Suppressor macrophage (primary cell): ENCODE measurements at places on chromosomes 2 and 18.

- no peak for DNase-seq
These were observed 4.3 kb downstream of the PMAIP1 start for GRCh38 chr18:59904011-59904601.

DNA sequence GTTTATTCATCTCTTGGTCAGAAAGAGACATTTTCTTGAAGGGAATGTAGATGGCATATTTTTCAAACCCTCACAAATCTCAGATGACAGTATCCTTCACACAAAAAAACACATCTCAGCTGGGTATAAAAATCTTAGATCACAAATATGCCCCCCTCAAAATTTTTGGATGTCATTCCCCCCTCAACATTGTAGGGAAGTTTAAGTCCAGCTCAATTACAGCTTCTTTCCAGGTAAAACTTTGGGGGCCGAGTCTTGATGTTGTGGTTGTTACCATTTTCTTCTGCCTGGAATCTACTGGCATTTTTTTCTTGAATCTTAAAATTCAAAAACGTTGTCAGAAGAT, 46.1 kb downstream of the HDAC4 start:
- DNase-seq, result no peak

DNA sequence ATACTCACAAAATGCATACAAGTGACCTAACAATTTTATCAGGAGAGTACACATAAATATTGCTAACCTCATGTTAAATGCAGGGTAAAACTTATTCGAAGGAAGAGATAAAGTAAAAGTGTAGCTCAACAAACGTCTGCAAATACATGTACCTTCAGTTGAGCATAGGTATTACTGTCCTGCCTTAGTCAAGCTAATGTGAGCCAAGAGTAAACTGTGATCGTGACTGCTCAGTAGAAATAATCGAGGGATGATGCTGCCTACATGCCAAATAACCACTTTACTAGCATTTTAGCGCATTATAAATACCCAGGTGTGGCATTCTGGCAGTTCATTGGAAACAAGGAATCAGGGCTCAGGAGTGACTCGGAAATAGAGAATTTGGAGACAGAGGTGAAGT, 779.5 kb downstream of the SOCS6 start:
- no peak for DNase-seq

DNA sequence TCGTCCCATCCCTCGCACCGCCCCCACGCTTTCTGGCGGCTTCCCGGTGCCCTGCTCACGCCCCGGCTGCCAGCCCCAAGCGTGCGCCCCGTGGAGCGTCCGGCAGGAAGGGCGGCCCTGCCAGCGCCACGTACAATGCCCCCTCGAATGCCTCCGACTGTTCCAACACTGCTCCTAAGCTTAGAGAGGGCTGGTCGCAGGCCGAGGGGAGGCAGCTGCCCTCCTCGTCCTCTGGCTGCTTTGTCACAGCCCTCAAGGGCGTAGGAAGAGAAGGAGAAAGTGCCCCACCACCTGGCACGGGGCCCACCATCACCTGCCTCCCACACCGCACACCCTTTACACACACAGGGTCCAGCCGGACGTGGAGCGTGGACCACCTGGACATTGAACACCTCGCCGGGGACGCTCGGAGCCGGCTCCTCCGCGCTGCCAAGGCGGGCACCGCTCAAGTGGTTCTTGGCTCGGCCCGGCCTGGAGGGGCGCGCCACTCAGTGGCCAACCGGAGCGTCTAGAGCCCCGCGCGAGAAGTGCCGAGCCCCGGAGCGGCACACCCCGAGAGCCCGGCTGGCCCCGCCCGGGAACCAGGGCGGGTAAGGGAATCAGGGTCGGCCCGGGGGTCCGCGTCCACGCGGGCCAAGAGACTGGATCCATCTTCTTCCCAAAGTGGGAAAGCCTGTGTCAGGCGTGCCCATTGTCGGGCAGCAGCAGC, 830 bp downstream of the DNER start:
- no peak for DNase-seq

GRCh38 chr2:15579641-15580040, 12.0 kb upstream of the DDX1 start:
- no peak for DNase-seq
